ENCODE measurements at places on chromosomes 2 and 18.

DNA sequence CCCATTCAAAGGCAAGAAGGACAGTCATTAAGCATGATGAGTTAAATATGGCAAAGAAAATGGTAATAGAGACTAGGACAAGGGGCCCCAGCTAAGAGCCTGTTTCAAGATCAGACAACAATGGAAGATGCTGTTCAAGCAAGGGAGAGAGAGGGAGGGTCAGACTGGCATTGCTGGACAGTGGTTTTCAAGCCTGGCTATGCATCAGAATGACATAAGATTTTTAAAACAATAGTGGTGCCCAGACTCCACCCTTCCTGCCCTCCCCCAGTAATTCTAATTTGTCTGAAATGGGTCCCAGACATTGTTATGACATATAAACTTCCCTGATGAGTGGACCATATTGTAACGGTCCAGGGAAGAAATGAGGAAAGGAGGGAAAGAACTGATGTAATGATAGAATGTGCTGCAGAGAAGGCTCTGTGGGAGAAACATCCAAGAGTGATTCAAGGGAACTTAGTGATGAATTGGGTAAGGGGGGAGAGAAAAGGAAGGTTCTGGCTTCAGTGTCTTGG lies 112.9 kb upstream of the TRIB2 start:
- no peak for DNase-seq

DNA sequence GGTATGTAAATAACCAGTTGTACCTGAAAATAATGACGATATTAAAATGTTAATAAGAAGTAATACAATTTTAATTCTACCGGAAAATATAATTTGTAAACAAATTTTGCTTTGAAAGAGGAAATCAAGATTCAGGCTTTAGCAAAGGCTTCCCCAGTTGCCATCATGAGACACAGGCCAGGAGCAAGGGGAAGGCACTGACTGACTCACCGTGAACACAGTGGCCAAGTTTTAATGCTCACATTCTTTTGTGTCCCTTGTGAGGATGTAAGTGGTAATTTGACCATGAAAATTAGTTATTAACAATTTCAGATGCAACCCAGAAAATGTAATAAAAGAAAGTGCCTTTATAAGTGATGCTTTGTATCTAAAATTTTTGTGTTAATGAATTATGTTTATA lies 164.1 kb downstream of the GREB1L start:
- DNase-seq = no peak

GRCh38 chr2:217990791-217991465 lies 11.9 kb downstream of the TNS1 start:
- DNase-seq = no peak

DNA sequence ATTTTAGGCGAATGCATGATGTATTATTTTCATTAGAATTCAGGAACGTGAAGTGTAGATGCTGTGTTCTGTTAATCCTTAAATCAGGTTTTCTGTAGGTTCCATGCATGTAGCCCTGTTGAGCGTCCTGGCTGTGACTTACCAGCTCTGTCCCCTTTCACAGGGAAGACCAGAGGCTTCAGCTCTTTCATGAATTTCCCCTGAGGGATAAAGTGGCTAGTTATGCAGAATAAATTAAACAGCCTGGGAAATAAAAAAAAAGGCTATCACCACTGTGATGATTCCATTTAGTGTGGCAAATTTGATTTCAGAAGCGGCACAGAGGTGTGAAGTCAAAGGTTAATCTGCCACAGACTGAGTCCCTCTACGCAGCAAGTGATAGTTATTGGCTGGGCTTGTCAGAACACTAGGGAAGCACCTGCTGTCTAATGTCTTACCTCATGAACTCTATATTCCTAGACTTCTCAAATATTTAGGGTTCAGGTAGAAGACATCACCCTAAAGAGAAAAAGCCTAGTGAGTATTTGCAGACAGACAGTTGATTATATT lies 61.6 kb upstream of the LINC00305 start:
- DNase-seq = no peak

DNA sequence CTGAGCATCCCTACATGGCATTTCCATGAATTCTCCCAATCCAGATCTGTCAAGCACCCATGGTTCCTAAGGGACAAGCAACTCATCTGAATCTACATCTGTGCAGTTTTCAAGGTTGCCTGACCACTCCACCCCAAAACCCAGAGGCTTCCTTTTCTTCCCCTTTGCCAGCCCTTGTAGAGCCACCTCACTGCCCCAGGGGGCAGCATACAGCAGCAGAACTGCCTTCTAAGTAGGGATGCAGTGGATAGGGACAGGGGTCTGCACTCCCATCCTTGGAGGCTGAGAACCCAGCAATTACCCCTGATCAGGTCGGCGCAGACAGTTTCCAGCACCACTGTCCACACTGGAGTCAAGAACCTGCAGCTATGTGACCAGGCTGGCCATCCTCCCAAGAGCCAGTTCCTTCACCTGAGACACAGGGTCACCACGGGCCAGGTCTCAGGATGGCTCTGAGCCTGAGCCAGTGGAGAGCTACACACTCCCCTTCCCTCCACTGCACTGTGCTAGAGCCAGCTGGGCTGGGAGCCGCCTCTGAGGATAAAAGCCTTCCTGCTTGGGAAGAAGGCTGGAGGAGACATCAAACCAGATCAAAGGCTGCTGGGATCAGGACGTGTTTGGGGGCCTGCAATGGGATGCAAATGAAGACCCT lies 283.1 kb downstream of the CELF4 start:
- DNase-seq = no peak

DNA sequence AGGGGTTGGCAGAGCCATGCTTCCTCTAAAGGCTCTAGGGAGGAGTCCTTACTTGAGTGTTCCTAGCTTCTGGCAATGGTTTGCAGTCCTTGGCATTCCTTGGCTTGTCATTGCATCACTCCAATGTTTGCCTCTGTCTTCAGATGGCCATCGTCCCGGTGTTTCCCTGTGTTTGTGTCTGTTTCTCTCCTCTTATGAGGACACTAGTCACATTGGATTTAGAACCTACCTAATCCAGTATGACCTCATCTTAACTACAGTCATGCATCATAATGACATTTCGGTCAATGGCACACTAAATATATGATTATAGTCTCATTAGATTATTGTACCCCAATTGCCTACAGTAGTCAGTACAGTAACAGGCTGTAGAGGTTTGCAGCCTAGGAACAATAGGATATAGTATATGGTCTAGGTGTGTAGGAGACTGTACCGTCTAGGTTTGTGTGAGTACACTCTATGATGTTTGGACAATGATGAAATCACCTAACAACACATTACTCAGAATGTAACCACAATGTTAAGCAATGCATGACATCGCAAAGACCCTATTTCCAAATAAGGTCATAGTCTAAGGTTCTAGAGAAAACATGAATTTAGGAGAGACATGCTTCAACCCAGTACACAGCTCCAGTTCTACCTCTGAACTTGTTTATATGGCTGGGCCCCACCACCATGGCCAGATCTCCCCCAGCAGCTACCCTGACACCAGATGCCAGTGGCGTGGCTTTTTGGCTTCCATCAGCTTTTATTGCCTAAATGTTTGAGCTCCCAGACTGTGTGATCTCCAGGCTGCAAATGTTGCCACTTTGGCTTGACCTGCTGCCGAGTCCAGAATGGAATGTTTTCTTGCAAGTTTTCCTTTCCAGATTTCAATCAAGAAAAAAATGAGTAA lies 22.1 kb downstream of the SRD5A2 start:
- no peak for DNase-seq

All from cardiac fibroblast (primary cell).